ENCODE measurements at places on chromosomes 16 and 17. TPM values are rescaled to one million over a fixed set of nuclear protein-coding genes. Genes with fewer than 3 reads are reported as not detected.

Gene PDE6G
- polyA plus RNA-seq: 2.0 TPM

DNA sequence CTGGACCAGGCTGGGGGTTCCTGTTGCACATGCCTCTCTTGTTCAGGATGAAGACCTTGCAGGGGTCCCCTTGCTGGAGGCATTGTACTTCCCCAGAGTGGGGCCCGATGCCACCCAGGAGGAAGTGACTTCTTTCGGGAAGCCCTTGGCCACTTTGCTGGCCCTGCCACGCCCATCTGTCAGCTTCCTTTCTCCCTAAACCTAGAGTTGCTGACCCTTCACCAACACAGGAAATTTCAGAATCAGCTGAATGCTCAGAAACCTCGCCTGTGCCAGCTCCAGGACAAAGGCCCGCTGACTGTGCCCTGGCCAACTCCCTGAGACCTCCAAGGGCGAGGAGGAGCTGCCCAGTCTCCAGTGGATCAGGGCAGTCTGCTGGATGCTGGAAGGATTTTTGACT lies 26.7 kb downstream of the WNT9B start:
- H3K27ac ChIP-seq: no peak overlapping the region
- H3K27me3 ChIP-seq: no peaks in the 10 kb centered on the region
- no peak overlapping the region for H3K4me3 ChIP-seq
- H3K36me3 ChIP-seq: no peaks in the 10 kb centered on the region
- no peak for DNase-seq

DNA sequence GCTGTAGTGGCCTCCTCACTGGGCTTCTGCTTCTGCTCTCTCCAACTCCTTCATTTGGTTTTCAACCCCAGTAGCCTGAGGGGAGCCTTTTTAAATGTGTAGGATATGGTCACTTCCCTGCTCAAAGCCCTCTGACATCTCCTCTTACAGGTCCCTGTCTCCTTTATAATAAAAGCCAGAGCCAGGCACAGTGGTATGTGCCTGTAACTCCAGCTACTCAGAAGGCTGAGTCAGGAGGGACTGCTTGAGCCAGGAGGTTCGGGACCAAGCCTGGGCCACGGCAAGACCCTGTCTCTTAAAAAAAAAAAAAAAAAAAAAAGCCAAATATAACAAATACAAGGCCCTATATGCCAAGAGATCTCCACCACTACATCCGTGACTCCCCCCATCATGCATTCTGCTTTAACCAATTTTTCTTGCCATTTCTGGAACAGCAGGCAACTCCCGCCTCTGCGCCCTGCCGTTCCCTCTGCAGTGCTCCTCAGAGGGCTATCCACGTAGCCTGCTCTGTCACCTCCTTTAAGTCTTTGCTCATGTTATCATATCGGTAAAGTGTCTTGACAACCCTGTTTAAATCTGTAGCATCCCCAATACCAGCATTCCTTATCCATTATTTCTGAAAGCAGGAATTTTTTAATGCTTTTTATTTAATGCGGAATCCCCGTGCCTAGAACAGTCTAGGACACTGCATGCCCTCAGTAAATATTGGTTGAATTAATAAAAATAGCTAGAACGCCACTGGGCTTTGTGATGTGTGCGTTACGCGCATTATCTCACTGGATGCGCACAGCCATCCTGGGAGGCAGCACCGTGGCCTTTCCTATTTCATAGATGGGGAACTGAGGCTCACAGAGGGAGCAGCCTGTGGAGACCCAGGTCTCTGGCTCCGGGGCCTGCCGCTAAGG lies 9.5 kb downstream of the ZNF771 start:
- H3K36me3 ChIP-seq: peaks cover 13% of the 10 kb centered on the region
- peak overlapping the region; percentile 85 for H3K27ac ChIP-seq
- H3K27me3 ChIP-seq: no peaks in the 10 kb centered on the region
- H3K4me3 ChIP-seq: peak overlapping the region; percentile 76
- H3K4me1 ChIP-seq: peaks cover 8% of the 10 kb centered on the region

Gene DCXR
- 228 TPM for polyA plus RNA-seq

Gene LGALS9B
- polyA plus RNA-seq: not detected
